ENCODE measurements at places on chromosomes 3 and 15. TPM values are rescaled to one million over a fixed set of nuclear protein-coding genes. Genes with fewer than 3 reads are reported as not detected.
A peak's percentile ranks its signal among the peaks of the same experiment; 100 is the strongest.

Gene SKOR1
- total RNA-seq, result 0.21 TPM

Gene LRRC31
- not detected for total RNA-seq

Gene ADAMTS7
- 0.47 TPM for total RNA-seq

Gene GRK7
- total RNA-seq, result not detected

Gene KNG1
- total RNA-seq, result not detected

Gene MRPL3
- 175 TPM for total RNA-seq

GRCh38 chr3:56197259-56197965 is 270.9 kb downstream of the ERC2 start:
- no peak overlapping the region for H3K27ac ChIP-seq
- H3K36me3 ChIP-seq, result no peaks in the 10 kb centered on the region
- H3K4me1 ChIP-seq, result no peaks in the 10 kb centered on the region
- DNase-seq, result no peak

- H3K27ac ChIP-seq, result no peak overlapping the region
- no peak for DNase-seq
- H3K4me1 ChIP-seq, result peaks cover 8% of the 10 kb centered on the region
- H3K36me3 ChIP-seq, result peaks cover 2% of the 10 kb centered on the region
- H3K4me3 ChIP-seq, result peak overlapping the region; percentile 78
- H3K27me3 ChIP-seq, result peaks cover 30% of the 10 kb centered on the region
Observed at GRCh38 chr15:73051391-73051806, 864 bp upstream of the NEO1 start.

DNA sequence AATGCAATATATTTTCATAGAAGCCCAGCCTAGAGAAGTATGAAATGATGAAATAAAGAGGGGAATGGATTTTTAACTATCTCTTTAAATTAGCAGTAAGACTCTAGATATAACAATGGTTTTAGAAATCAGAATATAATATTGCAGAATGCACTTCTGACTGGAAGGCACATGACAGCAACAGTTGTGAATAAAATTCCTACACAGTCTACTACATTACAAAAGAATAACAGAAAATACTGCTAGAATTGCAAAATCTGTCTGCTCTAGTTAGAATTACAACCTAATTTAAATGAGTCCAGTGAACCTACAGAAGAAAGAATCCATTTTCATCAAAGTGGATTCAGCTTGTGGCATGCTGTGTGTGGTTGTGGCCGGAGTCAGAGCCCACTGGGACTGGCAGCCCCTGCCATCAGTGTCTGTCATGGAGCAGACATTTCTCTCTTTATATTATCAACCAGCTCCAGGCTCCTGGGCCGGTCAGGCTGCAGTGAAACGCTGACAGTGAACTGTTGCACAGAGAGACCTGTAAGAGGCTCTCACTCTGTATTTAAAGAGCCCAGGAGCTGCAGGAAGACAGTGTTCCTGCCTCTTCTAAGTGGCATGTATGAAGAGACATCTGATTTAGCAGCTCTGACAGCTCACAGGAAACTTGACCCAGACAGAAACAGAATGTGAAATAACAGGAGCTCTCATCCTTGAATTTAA is 1523.8 kb upstream of the CADM2 start:
- no peak overlapping the region for H3K4me3 ChIP-seq
- no peak overlapping the region for H3K27ac ChIP-seq
- H3K36me3 ChIP-seq, result no peaks in the 10 kb centered on the region
- H3K4me1 ChIP-seq, result no peaks in the 10 kb centered on the region

DNA sequence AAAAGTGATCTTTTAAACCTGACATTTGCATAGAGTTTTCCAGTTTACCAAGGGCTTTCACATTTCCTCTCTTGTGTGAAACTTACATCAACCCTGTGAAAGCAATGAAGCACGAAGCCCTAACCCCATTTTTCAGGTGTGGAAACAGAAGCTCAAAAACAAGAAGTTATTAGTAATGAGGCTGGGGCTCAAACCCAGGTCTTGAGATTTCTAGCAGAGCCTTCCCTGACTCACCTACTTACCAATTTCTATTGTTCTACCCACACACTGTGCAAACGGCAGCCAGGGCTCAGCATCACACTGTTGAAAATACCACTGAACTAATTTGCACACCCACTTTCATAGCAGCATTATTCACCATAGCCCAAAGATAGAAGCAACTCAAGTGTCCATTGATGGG is 117.8 kb upstream of the IGF1R start:
- H3K36me3 ChIP-seq, result no peaks in the 10 kb centered on the region
- no peak overlapping the region for H3K4me3 ChIP-seq
- H3K27me3 ChIP-seq, result peaks cover 4% of the 10 kb centered on the region
- DNase-seq, result no peak
- no peaks in the 10 kb centered on the region for H3K4me1 ChIP-seq

- no peaks in the 10 kb centered on the region for H3K4me1 ChIP-seq
- no peak for DNase-seq
Observed at GRCh38 chr3:29906906-29907305, 626.0 kb downstream of the RBMS3 start.

- DNase-seq, result no peak
- no peak overlapping the region for H3K27ac ChIP-seq
- no peaks in the 10 kb centered on the region for H3K4me1 ChIP-seq
- H3K4me3 ChIP-seq, result no peak overlapping the region
- peaks cover 4% of the 10 kb centered on the region for H3K36me3 ChIP-seq
Observed at GRCh38 chr15:67641453-67641852, 99.0 kb downstream of the MAP2K5 start.
